ENCODE measurements at places on chromosomes 7 and 10.

DNA sequence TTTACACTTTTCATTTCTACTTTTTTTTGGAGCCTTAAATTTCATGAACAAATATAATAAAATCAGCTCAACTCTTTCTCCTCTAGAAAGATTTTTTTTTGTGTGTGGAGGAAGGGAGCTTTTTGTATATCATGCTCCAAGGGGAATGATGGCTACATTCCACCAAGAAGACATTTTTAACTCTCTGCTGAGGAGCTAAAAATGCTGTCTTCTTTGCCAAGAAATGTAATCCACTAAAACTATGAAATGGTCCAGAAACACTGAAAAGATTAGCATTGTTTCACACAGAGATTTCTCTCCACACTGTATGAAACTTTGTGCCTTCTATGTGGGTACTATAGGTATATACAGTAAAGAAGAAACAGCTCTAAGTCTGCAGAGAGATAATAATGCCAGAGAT is 74.1 kb upstream of the ANK3 start:
- no peak for DNase-seq

DNA sequence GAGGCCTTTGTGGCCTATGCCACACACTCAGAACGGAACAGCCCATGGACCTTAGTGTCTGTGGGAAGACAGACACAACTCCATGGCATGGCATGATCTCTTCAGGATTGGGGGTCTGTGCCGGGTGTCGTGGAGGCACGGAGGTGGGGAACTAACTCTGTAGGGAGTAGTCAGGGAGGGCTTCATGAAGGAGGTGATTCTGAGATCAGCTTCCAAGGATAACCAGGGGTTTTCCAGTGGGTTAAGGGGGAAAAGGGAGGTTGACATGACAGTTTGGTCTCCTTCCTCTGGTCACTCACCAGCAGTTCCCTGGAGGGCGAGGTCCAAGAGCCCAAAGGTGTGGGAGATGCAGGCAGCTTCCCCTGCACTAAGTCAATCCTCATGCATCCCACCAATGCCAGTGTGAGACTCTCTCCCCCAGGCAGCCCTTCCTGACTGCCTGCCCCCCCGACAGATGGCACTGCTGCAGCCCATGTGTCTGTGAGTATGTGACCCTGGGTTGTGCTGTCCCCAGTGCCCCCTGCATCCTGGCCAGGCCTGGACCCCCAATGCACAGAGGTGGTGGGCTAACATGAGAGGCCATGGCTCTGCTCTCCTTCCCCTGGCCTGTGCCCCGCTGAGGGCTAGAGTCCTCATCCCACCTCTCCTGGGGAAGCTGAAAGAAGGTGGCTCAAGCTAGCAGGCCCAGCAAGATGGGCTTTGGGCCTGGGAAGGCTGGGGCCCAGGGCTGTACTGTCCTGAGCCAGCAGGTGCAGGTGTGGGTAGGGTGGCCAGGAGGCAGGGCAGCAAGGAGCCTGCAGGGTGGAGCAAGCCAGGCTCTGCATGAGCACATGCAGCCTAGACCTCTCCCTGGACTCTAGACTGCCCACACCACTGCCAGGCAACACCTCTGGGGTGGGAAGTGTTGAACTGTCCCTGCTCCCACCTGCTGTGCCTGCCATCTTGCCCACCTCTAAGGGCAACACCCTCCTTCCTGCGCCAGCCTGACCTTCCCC is 39.7 kb downstream of the RASGEF1A start:
- DNase-seq = no peak

DNA sequence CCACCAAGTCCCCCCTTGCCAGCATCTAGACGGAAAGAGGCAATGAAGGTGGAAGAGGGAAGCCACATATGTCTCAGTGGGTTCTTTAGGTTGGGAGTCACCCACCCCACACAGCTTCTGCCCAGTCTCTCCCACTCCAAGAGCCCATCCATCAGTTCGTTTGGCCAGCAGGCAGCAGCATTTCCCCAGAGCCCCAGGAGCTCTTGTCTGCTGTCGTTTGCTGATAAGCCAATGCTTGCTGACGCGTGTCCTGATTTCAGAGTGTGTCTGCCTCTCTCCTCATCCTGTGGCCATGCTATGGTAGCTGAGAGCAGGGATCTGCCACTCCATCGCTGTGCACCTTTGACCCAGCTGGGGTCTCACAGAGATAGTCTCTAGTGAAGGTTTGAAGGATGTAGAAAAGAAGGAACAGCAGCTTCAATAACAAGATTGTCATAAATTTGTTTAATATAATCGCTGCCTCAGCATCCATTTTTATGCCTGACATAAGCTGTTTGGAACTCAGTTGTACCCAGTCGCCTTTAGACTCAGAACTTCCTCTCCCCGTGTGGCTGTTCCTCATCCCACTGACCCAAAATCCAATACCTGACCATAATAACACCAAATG is 39.4 kb upstream of the GDF10 start:
- DNase-seq = no peak

DNA sequence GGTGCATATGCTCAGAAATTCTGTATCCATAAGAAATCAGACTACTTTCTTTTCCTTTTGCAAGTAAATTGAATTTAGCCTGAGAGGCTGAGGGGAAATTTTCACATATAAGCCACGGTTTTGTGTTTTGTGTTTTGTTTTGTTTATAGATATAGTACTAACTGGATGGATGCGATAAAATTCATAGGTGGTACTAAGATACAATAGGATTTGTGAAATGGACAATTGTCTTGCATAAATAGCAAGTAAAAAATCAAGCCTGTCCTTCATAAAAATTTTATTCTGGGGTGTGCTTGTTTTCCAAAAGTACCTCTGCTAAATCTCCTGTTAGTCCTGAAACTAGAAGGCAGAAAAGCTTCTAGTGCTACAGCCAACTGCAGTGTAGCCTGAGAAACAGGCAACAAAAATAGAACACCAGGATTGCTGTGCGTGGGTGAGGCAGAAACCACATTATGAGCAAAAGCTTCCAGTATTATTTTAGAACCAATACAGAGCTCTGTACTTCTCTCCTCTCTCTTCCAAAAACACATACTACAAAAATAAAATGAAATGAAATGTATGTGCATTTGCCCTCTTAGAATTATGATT is 634 bp upstream of the HDAC9 start:
- DNase-seq = peak; percentile 66

DNA sequence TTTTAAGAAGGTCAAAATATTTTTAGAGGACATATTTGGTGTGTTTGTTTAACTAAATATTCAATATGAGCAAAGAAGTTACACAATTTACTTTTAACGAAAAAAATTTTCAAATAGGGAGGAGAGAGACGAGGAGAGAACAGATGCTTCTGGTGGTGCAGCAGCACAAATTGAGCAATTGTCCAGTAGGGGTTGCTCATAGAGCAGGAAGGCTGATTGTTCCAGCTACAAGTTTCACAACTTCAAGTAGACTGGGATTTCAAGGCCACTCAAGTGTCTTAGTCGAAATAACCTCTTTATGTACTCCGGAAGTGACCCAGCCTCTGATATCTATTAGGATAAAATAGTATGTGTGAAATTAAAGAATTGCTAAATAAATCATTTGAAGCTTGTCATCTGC is 197.9 kb downstream of the HDAC9 start:
- DNase-seq = peak; percentile 55

GRCh38 chr7:66281678-66282590 is 76.8 kb downstream of the TPST1 start:
- DNase-seq = peak; percentile 27

- peak; percentile 19 for DNase-seq
These were observed 1.1 kb downstream of the BAZ1B start for GRCh38 chr7:73520673-73521635.

DNA sequence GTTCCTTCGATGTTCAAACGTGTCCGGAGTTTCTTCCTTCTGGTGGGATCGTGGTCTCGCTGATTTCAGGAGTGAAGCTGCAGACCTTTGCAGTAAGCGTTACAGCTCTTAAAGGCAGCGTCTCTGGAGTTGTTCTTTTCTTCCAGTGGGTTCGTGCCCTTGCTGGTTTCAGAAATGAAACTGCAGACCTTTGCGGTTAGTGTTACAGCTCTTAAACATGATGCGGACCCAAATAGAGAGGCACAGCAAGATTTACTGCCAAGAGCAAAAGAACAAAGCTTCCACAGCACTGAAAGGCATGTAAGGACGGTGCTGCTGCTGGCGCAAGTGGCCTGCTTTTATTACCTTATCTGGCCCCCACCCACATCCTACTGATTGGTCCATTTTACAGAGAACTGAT is 931.4 kb downstream of the IPMK start:
- no peak for DNase-seq

DNA sequence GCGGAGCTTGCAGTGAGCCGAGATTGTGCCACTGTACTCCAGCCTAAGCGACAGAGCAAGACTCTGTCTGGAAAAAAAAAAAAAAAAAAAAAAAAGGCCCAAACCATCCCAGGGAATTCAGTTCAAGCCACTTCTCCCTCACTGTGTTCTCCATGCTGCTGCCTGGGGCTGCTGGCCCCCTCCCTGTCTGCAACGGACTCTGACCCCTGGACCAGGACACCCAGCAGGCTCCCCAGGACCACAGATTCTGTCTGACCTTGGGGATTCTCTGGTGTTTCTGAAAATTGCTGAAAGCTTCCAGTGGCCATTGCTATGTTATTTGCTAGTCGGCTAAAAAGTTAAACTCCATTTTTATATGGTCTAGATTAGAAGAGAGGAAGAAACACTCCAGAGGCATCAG is 261.7 kb upstream of the C7orf33 start:
- DNase-seq = no peak

DNA sequence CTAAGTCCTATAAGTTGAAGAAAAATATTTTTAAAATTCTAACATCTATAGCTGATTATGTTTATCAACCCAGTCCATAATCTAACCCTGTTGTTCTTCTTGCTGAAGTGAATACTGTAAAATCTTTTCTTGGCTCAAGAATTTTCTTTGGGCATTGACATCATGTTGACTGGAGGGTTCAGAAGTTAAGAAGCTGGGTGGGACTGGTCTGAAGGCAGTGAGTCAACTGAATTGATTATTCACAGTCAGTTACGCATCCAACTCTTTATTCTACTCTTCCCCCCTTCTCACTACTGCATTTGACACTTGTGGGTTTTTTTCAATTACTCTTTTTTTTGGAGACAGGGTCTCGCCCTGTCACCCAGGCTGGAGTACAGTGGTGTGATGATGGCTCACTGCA is 31.0 kb downstream of the DENND2A start:
- no peak for DNase-seq

DNA sequence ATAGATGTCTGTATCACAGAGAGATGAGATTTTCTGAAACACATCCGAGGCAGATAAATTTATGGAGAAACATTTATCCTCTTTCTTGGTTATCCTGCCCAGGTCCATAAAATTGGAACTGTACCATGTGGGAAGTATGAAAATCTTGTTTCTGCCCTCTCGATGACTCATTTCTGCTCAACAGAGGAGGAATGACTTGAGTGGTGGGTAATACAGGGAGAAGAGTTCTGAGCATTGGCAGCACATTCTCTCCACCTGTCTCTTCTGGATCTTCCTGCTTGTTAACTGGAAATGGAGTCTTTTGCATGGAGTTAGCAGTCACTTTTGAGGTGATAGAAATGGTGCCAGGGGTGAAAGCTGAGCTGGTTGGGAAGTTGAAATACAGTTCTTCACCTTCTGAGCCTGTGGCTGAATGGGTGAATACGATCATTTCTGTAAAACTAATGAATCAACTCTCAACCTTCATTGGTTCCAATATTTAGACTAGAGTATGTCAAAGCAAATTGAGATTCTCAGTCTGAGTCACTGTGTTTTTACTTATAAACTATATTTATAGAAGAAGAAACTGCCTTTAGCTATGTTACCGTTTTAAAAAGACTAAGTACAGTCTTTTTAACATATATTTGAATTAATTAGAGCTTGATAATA is 945.5 kb downstream of the SORCS3 start:
- DNase-seq = no peak

DNA sequence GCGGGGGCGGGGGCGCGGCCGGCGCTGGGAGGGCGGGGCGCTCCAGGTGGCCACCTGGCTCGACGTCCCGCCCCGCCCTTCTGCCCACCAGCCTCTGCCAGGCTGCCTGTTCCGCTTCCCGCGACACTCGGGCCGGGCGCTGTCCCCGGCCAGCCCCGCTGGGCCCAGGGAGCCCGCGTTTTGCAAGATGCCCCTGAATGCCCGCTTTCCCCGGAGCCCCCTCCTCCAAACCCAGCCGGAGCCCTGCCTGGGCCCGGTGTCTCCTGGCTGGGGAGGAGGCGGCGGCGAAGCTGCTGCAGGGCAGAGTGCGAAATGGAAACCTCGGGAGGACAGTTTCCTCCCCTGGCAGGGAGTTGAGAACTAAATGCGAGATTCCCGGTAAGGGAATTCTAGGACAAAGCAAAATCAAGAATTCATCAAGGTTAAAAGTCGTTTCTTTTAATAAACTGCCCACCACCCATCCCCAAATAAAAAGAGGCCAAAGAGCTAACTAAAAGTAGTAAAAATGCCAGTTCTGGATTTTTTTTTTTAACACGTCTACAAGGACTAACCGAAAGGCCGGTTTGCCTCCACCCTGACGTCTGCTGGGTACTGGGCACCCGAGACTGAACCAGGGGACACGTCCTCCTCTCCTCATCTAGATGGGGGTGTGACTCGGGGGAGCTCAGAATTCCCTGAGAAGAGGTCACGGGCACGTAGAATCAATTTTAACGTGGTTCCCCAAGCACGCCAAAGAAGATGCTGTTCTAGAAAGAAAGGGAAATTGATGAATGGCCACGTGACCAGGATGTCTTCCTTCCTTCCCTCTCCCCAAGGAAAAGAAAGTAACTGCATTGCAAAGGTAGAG is 200.4 kb upstream of the NFE2L3 start:
- DNase-seq = no peak

DNA sequence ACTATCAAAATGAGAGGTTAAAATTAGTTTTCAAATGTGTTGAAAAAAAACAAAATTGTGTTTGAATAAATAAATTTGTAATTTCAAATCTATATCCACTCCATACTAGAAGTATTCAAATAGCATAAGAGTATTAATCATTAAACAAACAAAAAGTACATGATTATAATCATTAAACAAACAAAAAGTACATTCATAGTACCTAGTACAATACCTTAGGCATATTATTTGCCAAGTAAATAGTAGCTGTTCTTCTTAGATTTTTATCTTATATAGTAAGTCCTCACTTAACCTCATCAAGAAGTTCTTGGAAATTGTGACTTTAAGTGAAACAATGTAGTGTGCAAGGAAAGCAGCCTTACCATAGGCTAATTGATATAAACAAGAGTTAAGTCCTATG is 349.3 kb upstream of the VWC2 start:
- DNase-seq = no peak

- no peak for DNase-seq
These were observed 179.7 kb downstream of the ANKRD7 start for GRCh38 chr7:118404211-118404610.

DNA sequence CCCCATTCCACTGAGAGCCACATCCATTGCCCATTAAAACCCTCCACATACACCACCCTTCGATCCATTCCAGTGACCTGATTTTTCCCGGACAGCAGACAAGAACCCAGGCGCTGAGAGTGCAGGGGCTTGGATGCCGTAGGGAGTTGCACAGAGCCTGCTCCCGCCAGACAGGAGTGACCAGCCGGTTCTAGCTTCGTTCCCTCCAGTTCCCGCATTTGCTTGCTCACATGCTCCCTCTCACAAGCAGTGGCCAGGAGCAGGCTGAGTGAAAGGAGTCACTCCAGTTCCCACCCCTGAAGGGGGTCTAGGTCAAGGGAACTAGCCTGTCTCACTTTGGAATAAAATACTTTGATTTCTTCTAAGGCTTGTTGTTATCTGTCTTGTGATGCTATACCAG is 119.5 kb downstream of the SKIDA1 start:
- DNase-seq = no peak
